Fibroblast of skin of left biceps (primary cell): ENCODE measurements at places on chromosomes 6 and 20.

DNA sequence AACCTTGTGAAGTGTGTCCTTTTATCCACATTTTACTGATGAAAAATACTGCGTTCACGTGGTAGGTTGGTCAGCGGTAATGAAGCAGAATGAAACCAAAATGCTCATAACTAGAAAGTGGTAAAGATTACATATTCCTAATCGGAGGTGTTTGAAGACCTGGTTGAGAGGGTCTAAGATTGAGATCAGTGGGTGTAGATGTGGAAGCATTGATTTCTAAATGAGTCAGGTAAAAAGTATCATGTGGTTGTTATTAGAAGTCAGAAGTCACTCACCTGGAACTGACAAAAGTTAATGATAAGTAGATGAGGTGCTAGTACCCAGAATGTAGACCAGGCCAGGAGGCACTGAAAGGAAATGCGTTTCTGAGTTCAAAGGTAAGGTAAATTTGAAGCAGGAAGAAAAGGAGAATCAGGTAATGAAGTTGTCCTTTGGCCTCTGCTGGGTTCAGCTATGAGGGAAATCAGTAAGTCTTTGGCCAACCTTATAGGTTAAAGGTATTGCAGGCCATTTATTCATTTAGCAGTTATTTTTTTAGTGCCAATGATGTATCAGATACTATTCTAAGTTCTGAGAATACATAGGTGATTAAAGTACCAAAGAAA lies 31.2 kb downstream of the FAM83B start:
- no peak for DNase-seq

- DNase-seq = no peak
Measured at GRCh38 chr6:138498629-138499302, 528 bp downstream of the NHSL1 start.

DNA sequence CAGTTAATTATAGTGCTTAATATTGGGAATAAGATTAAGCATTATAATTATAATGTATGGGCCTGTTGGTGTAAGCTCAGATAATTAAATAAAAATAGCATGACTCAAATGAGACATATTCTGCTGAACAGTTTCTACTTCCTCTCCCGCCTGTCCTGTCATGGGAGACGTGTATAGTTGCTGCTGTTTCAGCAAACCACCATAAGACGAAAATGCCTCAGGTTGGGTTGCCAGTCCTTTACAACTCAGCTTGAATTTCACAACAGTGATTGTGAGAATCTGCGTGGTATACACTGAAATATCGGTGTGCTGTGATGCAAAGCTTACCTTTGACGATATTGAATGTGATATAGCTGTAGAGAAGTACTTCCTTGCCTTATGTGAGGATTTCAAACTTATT lies 99.5 kb downstream of the POPDC3 start:
- DNase-seq = no peak

DNA sequence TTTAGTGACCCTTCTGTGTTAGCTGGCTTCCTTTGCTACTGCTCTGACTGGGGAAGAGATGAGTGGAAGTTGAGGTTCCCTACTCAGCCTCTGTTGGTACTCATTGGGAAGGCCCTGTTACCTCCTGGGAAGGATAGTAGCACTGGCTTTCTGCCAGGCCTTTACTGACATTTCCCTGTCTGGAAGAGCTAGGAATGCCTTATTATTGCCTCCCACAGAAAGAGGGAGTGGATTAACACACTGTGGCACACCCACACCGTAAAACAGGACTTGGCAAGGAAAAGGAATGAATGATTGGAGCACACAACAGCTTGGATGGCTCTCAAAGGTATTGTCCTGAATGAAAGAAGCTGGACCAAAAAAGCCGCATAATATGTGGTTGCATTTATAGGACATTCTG lies 12.2 kb downstream of the ZNF831 start:
- DNase-seq = no peak

GRCh38 chr6:115091461-115091860 lies 748.6 kb upstream of the HS3ST5 start:
- no peak for DNase-seq
